ENCODE measurements at places on chromosomes 5 and 9.
A peak's percentile ranks its signal among the peaks of the same experiment; 100 is the strongest.

GRCh38 chr9:125343518-125344275 lies 82.1 kb downstream of the GAPVD1 start:
- no peak for DNase-seq

DNA sequence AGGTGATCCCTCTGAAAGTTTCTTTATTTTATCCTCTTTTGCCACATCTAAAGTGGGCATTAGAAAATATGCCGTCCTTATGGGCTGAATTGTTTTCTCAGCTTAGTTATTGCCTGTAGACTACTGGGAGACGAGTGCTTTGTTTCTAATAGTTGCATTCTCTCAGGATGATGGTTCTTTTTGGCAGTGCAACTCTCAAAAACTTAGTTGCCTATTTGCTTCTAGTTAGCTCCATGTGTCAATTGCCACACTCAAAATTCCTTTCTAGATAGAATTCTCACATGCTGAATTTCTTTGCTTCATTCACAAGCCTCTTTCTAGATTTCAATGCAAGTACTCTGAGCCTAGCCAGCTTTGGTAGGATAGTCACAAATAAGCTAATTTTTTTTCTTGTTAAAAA lies 155.5 kb downstream of the FGF10 start:
- DNase-seq = no peak

GRCh38 chr9:108117795-108118194 lies 628.2 kb upstream of the KLF4 start:
- peak; percentile 82 for DNase-seq

DNA sequence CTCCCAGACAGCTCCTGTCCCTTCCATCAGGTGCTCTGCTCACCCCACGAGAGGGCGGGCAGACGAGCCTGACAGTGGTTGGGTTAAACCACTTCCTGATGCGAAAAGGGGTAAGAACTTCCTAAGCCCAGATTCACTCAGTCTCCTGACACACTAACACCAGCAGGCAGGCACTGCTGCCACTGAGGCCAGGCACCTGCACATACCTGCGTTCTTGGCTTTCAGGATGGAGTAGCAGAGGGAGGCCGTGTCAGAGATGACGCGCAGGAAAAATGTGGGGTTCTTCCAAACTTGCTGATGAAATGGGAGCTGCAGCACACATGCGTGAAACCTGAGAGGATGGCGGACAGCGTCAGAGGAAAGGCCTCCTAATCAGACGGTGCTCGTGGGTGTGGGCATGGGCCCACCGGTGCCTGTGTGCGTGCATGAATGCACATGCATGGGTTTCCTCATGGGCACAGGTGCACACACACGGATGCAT lies 29.9 kb downstream of the SLC6A18 start:
- DNase-seq = no peak

DNA sequence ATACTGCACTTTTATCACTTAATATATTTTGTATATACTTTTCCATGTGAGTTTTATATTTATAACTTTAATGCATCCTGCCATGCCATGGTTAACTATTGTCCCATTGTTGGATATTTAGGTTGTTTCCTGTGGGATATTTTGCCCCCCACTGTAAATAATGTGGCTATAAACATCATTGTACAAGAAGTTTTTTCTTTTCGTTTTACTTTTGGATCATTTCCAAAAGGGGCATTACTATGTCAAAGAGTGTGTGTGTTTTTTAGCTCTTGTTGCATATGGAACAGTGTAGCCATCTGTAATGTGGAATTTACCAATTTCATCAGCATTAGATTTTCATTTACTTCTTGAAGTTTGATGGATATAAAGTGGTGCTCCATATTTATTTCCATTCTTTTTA lies 13.3 kb downstream of the ITGA2 start:
- no peak for DNase-seq

DNA sequence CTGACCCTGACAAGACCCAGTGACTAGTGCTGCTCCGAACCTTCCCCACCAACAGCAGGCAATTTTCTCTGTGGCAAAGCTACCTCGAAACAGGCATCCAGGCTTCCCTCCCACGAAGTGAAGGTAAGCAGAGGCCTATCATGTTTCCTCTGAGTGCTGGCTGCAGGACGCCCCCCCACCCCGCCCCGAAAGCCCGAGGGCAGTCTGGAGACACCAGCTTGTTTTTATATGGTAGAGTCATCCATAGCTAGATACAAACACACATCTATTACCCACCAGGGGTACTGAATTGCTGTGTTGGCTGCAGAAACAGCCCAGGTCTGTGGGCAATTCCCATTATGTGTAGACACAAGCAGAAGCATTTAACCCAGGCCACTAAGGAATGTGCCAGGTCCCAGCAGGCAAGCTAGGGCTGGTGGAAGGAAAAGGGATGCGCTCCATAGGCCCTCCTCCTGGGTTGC lies 40.4 kb downstream of the LIX1 start:
- peak; percentile 4 for DNase-seq

GRCh38 chr9:134634176-134634575 lies 7.4 kb upstream of the COL5A1 start:
- DNase-seq = no peak

DNA sequence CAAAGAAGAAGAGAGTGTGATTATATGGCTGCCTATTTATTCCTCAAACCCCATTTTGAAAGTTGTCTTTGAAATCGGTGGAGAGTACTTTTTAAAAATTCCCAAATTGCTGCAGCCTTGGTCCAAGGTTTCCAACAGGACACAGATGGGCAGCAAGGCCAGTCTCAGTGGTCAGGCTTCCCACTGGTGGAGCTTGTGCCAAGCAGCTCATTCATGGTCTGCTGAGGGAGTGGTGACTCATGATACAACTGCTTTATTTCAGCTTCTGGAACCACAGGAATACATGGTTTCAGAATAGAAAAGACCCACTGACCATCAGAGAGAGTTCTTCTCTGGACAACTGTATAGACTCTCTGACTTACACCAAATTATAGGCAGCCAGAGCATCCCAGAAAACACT lies 673.1 kb upstream of the KLF4 start:
- peak; percentile 96 for DNase-seq

DNA sequence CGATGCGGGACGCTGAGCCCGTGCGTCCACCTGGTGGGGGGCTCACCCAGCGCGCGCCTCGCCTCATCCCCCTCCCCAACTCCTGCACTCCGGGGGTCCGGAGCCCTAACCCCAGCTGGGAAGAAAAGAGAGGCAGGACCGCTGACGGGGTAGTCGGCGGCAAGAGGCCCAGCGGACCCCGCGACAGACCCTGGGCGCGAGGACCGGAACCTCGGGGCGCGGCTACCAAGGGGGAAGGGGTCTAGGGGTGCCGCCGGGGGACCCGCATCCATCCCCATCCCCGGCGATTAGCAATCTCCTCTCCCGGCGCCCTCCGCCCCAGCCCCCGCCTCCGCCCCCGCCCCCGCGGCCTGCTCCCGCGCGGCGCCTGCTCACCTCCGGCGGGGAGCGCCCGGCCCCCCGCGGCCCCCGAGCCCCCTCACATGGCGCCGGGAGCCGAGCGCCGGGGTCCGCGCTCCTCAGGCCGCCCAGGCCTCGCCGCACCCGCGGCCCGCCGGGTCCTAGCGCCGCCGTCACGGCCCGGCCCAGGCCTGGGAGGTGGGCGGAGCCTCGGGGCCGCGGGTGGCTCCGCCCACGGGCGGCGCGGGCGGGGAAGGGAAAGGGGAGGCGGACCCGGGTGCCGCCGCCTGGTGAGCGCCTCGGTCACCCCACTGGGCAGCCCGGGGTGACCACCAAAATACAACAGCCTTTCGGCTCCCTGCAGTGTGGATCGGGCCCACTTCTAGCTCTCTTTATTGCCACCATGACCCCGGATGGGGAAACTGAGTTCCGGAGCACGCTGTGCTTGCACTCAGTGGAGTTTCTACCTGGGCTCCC lies at the start of gene ST6GALNAC6:
ST6GALNAC6 (minus strand) TSS at position 476 of the 816 bp plus-strand sequence. CDS start 1,622 bp downstream, outside the sequence.
- DNase-seq = peak; percentile 65

- DNase-seq = no peak
Observed at GRCh38 chr5:74173241-74173640, 467.3 kb downstream of the ENC1 start.

- peak; percentile 91 for DNase-seq
Observed at GRCh38 chr5:372996-373709, 51.6 kb downstream of the AHRR start.

- DNase-seq = no peak
Observed at GRCh38 chr5:3392306-3392939, 203.2 kb upstream of the IRX1 start.

GRCh38 chr9:113879318-113879717 lies 3.2 kb downstream of the ZNF618 start:
- peak; percentile 9 for DNase-seq
